Hepatocyte (in vitro differentiated cells): ENCODE measurements at places on chromosomes 5 and 9. TPM values are rescaled to one million over a fixed set of nuclear protein-coding genes. Genes with fewer than 3 reads are reported as not detected.

The FOCAD gene
- polyA plus RNA-seq: 16.6 and 21.7 TPM in 2 replicates

The MYOZ3 gene
- polyA plus RNA-seq: 0.83 and 1.8 TPM in 2 replicates

GRCh38 chr9:4615251-4615650 lies 46.8 kb upstream of the PLPP6 start:
- no peak for DNase-seq

DNA sequence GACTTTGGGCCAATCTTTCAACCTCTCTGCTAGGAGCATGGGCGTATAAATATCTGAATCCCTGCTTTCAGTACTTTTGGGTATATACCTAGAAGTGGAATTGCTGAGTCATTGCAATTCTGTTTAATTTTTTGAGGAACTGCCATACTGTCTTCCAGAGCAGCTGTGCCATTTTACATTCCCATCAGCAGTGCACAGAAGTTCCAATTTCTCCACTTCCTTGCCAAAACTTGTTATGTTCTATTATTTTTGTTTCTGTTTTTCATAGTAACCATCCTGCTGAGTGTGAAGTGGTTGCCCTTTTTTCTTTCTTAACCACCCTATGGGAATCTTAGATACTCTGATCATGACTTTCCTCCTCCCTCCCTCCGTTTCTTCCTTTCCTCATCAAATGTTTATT lies 11.1 kb upstream of the CCIN start:
- no peak for DNase-seq

- DNase-seq: no peak
Measured at GRCh38 chr9:14311956-14312685, 1.8 kb downstream of the NFIB start.

GRCh38 chr9:107784235-107784958 lies 294.8 kb upstream of the KLF4 start:
- peak; percentile 68 for DNase-seq

- DNase-seq: peak; percentile 65
Measured at GRCh38 chr5:179558932-179559283, 8.6 kb downstream of the RUFY1 start.

DNA sequence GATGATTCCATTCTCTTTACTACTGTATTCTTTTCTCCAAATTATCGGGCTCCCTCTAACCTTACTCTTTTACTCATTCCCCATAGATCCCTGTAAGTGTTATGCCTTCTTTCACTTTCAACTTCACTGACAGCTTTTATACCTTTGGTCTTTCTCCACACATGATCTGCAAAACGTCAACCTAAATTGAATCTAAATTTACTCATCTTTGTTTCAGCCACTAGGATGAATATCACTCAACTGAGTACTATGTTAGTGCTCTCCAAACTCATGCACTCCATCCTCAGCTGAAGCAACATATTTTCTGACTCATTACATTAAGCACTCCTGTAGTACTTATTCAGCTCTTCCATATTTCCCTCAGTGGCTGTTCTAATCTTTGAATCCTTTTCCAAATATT lies 133.4 kb downstream of the ADAMTS19 start:
- DNase-seq: no peak

DNA sequence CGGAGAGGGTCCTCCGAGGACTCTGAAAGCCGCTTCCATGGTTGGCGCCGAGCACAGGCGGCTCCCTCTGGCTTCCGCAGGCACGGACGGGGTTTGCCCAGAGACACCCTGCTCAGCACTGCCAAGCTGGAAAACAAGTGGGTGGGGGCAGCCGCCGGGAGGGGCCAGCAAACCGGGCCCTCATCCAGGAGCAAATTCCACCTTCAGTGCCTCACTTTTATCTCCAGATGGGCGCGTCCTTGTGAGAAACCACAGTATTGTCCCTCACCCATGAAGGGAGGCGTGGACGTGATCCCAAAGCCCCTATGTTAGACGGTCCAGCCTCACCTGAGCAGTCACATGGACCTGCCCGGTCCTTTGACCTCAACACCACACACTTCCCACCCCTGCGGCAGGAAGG lies 29.0 kb downstream of the MED10 start:
- DNase-seq: no peak

- peak; percentile 58 for DNase-seq
Measured at GRCh38 chr5:6525910-6526309, 77.3 kb downstream of the UBE2QL1 start.

DNA sequence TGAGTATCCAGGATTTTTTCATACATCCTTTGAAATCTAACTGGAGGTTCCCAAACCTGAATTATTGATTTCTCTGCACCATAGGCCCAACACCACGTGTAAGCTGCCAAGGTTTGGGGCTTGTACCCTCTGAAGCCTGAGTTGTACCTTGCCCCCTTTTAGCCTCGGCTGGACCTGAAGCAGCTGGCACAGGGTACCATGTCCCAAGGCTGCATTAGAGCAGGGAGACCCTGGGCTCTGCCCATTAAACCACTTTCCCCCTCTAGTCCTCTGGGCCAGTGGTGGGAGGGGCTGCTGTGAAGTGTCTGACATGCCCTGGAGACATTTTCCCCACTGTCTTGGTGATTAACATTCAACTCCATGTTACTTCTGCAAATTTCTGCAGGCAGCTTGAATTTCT lies 532.9 kb upstream of the NUDT12 start:
- DNase-seq: no peak

DNA sequence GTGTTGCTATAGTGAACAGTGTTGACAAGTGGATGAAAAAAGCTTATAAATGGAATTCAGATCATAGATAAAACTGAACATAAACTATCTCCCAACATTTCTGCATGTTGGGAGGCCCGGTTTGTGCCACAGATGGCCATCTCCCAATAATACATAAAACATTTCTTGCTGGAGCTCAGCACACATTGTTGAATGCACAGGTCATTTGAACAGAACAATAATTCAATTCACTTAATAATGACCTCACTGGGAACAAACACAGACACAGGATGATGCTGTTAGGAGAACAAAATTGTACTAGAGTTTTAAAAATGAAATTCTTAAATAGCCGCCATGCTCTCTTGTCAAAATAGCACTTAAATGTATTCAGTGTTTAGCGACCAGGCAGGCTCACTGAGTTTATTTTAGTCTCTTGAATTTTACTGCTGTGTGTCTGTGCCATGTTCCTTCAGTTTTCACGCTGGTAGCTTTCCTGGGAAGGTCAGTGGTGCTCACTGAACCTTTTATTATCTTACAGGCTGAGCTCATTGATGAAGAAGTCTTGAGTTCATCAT lies 85.0 kb upstream of the SSBP2 start:
- DNase-seq: no peak

GRCh38 chr9:98867429-98868168 lies 60.1 kb downstream of the GALNT12 start:
- DNase-seq: peak; percentile 38

GRCh38 chr5:57366744-57367143 lies 115.9 kb downstream of the ACTBL2 start:
- peak; percentile 11 for DNase-seq

DNA sequence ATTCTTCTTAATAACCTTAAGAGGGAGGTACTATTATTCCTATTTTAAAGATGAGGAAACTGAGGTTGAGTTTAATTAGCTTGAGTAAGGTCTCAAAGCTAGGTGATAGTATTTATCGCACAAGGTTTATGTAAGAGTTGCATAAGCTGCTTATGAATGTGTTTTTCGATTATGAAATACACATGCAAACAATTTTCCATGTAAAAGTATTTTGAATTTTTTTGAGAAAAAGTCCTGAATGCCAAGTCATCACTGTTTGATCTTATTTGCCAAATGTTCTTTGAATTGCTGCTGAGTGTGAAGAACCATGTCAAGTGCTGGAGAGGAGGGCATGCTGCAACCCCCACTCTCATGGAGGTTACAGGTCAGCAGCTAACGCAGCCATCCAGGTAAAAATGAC lies 174.4 kb downstream of the CARTPT start:
- no peak for DNase-seq
